Activated CD4-positive, alpha-beta T cell treated with anti-CD3 and anti-CD28 coated beads for 24 hours (primary cell): ENCODE measurements at places on chromosomes 7 and 10.

DNA sequence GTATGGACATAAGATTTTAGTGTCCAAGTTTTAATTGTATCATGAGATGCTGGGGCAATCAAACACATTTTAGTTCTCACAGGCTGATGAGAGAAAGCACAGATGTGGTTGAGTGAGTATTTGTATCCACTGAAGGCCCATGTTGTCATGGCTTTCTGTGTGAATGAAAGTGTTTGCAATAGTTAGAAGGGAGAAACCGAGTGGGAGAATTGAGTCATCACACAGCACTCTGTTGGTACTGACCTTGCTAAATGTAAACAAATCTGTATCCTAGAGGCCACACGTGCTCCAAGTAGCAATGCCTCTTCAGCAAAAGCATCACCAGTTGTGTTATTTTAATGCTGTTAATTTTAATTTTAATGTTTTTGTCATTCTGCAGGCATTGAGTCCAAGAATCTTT lies 121.2 kb downstream of the EMX2 start:
- no peak for DNase-seq

DNA sequence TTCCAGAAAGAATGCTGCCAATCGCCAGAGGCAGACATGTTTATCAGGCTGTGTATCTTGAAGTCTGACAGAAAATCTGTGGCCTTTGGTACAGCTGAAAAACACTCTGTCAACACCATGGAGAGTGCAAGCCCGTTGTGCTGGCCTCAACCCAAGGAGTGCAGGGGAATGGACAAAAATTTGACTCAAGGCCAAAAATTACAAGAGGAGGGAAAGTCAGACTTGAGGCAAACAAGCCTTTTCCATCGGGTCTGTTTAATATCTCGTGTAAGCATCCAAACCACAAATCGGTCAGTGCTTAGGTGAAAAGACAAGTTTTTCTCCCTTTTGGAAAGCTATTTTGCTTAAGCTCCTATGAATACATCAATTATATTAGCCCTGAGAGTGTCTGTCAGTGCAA lies 305.3 kb upstream of the NFE2L3 start:
- no peak for DNase-seq

DNA sequence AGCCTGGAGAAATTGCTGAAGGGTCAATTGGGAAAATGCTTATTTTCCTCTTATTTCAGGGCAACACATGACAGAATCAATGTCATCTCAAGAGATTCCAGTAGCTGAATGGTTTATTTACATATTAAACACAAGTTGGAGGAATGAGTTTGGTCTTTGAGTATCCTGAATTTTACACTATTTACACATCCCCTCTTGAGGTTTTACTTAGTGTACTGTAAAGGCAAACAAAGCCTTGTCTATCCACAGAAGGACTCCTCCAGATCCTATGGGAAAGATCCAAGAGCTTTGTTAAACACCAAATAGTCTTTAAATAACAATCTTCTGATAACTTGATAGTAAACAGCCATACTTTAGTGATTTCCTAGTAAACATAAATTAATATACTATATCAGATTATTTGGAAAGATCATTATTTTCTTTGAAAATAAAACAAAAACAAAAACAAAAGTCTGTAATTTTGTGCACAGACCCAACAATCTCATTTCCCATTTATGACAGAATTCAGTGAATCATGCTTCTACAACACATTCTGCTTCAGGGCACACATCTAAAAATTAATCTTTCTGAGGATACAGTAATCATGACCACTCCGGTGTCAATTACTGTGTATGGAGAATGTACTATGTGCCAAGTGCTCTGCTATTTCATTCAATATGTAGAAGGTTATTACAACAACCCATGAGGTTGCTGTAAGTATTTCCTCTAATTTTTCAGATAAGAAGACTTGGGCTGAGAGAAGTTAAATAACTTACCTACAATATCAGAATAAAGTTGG lies 575.0 kb upstream of the LRRTM3 start:
- no peak for DNase-seq

DNA sequence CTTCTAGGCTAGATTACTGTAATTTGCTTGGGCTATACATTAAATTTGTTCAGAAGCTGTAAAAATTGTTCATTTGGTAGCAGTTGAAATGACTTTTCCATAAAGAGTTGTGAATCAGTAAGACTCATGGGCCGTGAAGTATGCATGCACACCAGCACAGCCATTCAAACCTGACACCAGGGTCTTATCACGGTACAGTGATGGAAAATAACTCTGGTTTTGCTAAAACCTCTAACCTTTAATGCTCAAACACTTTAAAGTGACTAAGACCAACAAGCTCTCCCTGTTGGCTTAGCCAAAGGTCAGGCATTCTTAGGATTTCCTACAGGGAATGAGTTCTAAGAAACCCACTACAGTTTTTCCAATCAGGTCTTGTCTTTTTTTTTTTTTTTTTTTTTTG lies 11.5 kb downstream of the ARL3 start:
- no peak for DNase-seq

DNA sequence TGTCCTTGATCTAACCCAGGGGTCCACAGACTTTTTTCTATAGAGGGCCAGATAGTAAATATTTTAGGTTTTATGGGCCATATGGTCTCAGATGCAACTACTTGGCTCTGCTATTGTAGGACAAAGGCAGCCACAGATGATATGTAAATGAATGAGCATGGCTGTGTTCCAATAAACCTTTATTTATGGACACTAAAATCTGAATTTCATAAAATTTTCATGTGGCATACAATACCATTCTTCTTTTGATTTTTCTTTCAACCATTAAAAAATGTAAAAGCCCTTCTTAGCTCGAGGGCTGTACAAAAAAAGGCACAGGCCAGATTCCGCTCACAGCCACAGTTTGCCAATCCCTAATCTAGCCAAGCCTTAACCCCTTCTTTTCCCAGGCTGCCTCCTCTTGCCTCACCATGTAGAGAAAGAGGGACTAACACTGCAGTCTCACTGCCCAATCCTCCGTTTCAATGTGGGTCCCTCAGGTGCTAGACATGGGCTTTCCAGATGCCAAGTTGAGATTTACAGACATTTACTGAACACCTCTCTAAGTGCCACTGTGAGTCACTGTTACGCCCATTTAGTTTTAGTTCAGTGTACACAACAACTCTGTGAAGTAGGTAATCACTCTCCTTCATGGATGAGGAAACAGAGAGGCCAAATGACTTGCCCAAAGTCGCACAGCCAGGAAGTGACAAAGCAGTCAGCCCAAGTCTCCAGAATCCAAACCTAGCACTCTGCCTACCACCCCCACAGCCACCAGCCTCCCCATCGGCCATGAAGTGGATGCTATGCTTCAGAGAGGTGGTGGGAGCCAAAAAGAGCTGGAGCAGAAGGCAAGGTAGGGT lies 132.6 kb upstream of the PDLIM1 start:
- DNase-seq = no peak

DNA sequence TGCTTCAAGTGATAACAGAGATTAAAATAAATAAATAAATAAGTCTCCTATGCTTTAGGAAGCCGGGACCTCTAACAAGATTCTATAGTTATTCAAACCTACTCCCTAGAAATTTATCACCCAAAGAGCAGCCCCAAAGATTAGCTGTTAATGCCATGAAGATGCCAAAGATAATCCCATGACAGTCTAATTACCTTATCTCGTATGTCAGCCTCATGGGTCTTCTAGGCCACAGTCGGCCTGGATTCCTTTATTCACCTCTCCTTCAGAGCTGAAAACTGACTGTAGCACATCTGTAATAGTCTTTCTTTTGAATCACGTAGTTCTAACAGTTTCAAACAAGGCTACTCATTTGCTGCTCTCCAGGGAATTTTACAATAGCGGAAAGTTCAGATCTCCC lies 24.2 kb downstream of the COL1A2 start:
- no peak for DNase-seq

DNA sequence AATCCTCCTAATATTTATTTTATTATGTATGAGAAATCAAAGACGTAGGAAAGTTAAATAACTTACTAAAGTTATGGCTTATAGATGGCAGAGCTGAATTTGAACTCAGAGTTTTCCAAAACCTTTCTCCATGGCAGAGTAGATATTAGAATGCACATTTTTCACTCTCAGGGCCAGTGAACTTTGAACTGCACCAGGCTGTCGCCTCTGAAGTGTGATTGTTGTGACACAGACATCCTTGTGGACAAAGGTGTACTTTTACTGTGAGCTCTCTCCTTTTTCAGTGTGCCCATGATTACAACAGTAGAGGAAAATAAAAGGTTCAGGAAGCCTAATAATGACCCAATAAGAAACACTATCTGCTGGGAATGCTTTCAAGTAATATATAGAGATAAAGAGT lies 29.1 kb downstream of the TES start:
- DNase-seq = no peak

- peak; percentile 55 for DNase-seq
Measured at GRCh38 chr10:73771722-73772280, 10.0 kb upstream of the CHCHD1 start.

- DNase-seq = no peak
Measured at GRCh38 chr10:47409171-47409865, 25.2 kb upstream of the ZNF488 start.

- DNase-seq = no peak
Measured at GRCh38 chr10:11725912-11726311, 16.3 kb upstream of the ECHDC3 start.

DNA sequence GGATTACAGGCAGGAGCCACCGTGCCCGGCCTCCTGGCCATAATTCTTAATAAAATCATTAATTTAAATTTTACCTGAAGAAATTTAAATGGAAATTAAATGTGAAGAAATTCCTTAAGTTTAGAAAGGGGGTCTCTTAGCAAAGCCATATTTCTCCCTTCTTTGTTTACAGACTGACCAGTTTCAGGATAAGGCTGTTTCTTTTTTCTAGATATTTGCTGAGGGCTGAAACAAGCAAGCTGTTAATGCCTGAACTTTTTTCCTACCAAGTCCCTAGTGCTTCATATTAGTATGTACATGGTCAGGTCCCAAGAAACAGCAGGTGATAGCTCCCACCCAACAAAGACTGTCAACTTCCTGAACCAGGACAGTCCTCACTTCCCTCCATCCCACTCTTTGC lies 18.1 kb upstream of the PDIA4 start:
- no peak for DNase-seq

GRCh38 chr7:22597844-22598243 lies 97.9 kb upstream of the STEAP1B start:
- DNase-seq = no peak

GRCh38 chr7:3943779-3944520 lies 642.9 kb downstream of the SDK1 start:
- no peak for DNase-seq

DNA sequence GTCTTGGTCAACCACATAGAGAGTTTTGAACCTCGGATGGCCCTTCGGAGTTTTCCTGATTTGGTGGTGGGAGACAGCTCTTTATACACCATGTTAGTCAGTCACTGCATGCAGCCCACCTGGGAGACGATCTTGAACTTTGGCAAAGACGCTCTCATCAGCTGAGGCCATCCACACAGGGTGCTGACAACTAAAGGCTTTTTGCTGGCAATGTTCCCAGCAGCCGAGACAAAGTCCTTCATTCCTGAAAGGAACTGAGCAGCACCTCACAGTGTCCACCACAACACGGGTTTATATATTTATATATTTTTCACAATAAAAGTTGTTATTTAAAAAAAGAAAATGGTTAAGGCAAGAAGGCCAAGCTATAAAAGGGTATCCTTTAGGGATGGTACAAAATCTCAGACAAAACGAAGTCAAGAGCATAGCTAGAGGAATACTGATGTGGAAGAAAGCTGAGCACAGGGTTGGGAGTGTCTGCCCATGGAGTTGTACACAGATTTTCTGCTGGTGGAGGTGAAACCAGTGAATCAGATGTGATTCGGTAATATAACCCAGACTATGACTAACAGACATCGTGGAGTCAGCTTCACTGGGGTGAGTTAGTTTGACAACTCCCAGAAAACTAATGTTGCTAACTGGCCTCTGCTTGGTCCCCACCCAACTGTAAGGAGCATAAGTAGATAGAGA lies 27.4 kb upstream of the CAPZA2 start:
- DNase-seq = no peak

DNA sequence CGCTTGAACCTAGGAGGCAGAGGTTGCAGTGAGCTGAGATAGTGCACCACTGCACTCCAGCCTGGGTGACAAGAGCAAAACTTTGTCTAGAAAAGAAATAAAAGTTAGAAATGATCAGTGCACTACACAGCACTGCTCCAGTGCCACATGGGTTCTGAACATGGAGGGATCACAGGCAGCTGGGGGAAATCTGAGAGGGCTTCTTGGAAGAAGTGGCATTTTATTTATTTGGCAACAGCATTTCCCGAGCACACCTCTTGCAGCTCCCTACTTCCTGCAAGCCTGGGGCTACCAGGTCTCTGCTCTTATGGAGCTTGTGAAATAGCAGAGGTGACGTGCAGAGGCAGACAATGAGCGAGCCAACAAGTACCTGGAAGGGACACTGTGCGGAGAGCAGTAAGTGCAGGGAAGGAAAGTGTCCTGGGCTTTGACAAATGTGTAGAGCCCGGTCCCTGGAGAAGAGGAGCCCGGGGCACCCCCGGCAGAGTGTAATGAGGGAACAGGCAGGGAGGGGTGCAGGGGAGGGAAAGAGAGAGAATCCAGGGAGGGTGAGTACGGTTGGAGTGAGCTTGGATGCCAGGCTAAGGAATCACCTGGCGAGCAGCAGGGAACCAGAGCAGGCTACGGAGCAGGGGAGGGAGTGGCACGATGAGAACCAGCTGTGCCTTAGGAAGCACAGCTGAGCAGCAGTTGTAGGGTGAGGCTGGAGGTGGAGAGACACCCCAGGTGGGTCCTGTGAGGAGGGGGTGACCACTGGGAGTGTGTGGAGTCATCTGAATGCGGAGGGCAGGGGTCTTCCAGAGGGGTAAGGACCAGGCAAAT lies 104.6 kb upstream of the CTBP2 start:
- no peak for DNase-seq

DNA sequence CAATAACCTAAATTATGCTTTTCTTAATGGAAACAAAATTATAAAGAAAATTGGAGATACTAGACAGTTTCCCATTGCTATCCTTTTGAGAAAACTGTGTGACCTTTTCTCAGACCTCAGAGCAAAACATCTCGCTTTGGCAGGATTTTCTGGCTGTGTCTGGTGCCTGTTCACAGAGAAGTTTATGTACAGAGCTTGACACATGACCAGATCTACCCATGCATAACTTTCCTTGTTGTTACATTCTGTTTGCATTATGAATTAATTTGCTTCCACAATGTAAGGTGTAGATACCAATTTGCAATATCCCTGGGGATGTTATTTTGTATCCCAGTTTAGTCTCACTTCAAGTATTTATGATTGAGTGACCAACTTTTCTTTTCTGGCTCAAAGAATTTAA lies 565.0 kb downstream of the XPNPEP1 start:
- DNase-seq = no peak
